ENCODE measurements at places on chromosomes 3 and 15. TPM values are rescaled to one million over a fixed set of nuclear protein-coding genes. Genes with fewer than 3 reads are reported as not detected.

DNA sequence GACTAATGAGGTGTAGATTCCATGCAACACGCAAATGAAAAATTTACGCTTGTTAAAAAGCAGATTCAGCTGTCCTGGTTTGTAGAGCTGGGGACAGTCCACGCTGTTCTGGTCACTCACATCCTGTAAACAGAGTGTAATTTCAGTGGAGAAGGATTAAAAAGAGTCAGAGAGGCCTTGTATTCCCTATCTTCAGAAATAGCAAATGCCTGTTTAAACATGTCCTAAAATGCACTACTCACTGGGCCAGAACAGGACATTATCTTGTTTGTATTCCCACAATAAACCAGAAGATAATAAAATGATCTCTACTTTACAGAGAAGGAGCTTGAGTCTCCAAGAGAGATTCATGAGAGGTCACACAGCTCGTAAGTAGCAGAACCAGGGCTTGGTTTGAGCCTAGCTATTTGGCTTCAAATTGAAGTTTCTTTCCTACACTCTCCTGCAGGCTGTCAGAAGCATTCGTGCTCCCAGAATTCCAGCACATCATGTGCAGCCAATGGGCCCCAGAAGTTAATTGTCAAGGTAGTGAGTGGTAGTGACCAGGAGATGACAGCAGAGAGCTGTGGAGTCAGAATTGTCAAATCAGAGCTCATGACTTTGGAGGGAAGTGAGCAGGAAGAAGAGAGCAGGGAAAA is 242.5 kb downstream of the ATP8B4 start:
- peak; percentile 45 for DNase-seq

DNA sequence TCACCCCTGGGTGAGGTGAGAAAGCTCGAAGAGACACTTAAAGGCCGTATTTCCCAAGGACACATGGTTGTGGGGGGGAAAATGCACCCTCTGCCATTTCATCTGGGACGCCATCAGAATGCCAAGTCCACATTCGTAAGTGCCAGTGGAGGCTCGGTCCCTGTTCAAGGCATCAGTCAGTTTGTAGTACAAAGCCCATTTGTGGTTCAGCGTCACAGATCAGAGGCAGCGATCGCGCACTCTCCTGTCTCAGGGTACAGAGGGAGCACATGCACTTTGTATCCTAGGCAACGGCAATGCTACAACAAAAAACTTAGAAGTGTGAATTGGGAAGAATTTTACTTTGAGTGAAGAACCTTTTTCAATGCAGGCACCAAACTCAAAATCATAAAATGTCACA is 27.2 kb downstream of the SEMA6D start:
- no peak for DNase-seq

Gene CCDC54
- not detected for total RNA-seq

- DNase-seq, result no peak
Observed at GRCh38 chr3:53151870-53152660, 8.9 kb upstream of the PRKCD start.

- no peak for DNase-seq
Observed at GRCh38 chr3:194326968-194327217, 24.2 kb downstream of the CPN2 start.

All from esophagus muscularis mucosa (tissue), 4 donors.